ENCODE measurements at places on chromosomes 5 and 9.

DNA sequence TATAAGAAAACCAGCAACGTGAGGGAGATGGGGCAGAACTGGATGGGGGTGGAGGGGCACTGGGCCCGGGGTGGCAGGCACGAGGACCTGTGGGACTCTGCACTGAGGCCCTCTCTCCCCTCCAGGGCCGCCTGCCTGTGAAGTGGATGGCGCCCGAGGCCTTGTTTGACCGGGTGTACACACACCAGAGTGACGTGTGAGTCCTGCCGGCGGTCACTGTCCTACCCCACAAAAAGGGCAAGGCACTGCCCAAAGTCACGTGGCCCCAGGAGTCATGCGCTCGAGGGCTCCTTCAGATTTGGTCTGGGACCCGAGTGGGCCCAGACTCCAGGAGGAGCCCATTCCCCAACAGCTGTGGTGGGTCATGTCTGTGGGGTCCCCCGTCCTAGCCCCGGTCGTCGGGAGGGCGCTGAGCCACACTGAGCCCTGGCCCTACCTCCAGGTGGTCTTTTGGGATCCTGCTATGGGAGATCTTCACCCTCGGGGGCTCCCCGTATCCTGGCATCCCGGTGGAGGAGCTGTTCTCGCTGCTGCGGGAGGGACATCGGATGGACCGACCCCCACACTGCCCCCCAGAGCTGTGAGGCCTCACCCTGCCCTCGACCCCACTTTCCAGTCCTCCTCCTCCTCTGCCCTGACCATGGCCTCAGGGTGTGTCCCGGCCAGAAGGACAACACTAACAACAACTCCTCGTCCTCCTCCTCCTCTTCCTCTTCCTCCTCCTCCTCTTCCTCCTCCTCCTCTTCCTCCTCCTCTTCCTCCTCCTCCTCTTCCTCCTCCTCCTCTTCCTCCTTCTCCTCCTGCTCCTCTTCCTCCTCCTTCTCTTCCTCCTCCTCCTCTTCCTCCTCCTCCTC, 9.7 kb downstream of the FGFR4 start:
- DNase-seq, result no peak

- DNase-seq, result no peak
Measured at GRCh38 chr9:20611691-20612287, 10.5 kb downstream of the MLLT3 start.

- no peak for DNase-seq
Measured at GRCh38 chr9:93884808-93885207, 70.3 kb downstream of the BARX1 start.

GRCh38 chr5:73215891-73216610, 43.1 kb downstream of the TMEM174 start:
- DNase-seq, result peak; percentile 65

DNA sequence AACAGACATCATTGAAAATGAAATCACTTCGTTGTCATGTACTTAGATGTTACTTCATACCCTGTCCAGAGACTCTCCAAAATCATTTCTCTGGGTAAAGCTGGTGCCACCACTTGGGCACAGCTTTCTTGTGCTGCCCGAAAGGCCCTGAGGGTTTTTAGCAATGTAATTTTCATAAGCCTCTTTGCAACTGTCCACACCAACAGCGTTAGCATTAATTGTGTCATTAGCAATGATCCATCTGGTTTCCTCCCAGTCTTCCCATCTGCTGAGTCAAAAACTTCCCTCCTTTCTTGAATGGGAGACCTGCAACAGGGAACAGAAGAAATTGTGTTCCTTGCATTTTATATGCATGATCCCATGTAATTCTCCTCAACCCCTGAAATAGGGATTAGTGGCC, 8.6 kb upstream of the MSX2 start:
- DNase-seq, result no peak

DNA sequence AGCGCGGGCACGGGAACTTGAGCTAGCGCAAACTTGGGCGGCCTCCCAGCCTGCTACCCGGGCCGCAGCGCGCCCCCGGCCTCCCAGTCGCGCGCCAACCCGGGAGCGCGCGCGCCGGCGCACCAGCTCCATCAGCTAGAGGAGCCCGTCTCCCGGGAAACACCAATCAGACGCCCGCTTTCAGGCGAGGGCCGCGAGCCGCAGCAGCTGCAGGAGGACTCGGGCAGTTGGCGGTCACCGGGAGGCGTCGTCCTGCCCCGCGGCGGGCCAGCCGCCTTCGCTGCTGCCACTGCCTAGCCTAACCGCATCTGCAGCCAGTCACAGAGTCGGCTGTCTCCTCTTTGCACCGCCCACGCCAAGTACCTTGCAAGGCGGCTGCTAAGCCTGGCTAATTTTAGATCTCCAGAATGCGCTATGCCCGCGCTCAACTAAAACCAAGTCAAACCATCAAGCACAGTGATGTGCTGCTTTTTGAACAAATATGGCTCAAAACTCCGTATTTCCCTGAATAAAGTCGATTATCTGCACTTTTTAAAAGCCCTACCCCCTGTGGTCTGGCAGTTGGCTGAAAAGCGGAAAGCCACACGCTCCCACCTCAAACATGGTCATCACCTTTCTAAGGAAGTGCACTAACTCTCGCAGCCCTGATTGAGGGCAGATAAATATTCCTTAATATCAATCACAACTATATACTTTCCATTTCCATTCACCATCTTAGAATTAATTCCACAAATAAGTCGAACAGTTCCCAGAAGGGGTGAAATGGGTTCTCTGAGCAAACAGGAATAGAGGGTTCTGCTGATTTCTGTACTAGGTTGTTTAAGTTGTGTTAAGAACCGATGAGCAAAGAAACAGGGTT, 221.8 kb downstream of the MEF2C start:
- peak; percentile 60 for DNase-seq

- DNase-seq, result no peak
Measured at GRCh38 chr9:131048332-131048731, 39.4 kb downstream of the LAMC3 start.

- no peak for DNase-seq
Measured at GRCh38 chr9:115033800-115034199, 84.2 kb downstream of the TNC start.

DNA sequence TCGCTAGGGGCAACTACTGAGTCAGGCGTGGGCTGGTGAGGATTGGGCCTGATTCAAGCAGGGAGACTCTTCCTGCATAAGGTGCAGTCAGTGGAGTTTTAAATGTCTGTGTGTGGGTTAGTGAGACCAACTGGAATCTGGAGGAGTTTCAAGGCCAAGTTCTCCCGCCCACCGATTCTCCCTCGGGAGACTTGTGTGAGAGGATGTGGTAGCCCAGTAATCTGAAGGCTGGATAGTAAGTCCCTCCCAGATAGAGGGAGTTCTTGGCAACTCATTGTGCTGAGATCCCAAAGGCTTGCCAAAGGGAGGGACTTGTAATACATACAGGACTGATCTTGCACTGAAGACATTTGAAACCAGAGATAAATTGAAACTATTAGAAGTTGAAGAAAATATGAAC, 51.8 kb downstream of the WDR36 start:
- no peak for DNase-seq

- DNase-seq, result no peak
Measured at GRCh38 chr5:45264447-45264846, 431.7 kb downstream of the HCN1 start.

- no peak for DNase-seq
Measured at GRCh38 chr5:138370537-138370936, 18.1 kb downstream of the KDM3B start.

- DNase-seq, result no peak
Measured at GRCh38 chr5:176427971-176428370, 11.6 kb upstream of the CLTB start.

GRCh38 chr5:90803876-90804275, 245.3 kb downstream of the ADGRV1 start:
- no peak for DNase-seq

GRCh38 chr5:41770799-41771198, 99.4 kb downstream of the OXCT1 start:
- DNase-seq, result no peak

- no peak for DNase-seq
Measured at GRCh38 chr9:81608289-81608657, 81.1 kb downstream of the TLE1 start.

DNA sequence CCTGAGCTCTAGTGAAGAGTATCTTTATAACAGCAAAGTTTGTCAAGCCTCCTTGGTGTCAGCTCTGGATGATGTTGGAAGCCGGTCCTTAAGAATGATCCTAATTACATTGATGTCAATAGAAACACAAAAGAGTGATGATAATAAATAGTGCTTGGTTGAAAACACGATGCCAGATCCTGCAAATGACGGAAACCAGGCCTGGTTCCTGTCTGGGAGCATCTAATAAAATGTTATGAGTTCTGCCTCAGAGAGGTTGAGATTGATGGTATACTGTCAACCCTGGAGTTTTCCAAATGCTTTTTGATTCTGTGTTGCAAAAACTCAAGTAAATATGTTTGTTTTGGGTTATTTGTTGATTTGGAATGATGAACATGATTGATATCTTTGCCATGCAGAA, 23.3 kb downstream of the HMHB1 start:
- DNase-seq, result no peak

GRCh38 chr5:74430631-74431289, 209.8 kb downstream of the ENC1 start:
- DNase-seq, result no peak

DNA sequence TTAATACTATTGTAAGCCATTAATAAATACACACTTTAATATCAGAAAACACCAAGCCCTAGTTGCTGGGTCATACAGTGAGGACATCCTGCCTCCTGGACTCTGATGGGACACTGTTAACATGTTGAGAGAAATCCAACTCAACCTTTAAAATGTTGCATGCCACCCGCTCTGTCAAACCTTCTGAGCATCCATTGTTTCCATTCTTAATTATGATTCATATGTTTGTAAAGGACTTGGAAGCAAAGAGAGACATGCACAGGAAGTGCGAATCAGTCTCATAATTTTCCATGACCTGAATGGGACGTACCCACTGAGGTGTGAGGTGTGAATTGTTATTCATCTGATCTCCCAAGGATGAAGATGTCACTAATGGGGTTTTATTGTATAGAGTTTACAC, 186.4 kb downstream of the CAAP1 start:
- no peak for DNase-seq

DNA sequence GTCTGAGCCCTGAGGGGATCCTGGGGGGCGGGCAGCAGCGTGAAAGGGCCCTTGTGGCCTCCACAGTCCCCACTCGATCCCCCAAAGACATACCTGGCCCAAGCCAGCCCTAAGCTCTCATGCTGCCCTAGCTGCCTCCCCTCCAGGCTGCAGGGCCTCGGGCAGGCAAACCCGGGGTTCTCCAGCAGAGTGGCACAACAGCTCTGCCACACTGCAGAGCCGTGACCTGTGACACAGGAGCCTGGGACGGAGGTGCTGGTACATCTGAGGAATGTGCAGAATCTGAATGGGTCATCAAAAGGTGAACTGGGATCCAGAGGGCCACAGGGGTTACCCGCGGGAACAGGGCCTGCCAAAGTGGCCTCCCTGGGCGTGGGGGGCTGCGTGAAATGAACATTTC, 163.2 kb downstream of the DAB2IP start:
- DNase-seq, result no peak

DNA sequence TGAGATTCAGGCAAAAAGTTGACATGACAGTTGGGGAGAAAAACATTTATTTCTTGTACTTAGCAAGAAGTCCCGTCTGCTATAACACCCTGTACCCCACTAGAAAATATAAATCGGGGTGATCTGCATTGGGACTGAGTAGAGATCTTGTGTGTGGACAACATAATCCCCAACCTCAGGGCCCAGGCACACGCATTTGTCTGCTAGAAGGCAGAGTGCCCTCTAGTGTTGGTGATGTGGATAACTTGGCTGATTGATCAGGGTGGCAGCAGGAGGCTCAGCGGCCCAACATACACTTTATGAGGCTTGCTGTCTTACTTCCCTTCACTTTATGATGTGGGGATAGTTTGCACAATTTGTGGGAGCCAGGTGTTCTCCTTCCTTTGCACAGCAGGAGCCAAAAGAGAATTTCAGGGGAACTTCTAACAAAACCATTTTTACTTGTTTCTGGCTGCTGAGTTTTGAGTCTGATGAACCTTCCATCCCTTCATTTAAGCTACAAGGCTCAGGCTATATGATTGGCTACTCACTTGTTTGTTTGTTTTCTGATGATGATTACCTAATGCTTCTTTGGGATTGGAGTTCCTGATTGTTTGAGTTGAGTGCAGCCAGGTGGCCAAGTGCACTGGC, 263.2 kb downstream of the DMAC1 start:
- DNase-seq, result peak; percentile 66

GRCh38 chr9:84953797-84954705, 284.5 kb downstream of the NTRK2 start:
- peak; percentile 62 for DNase-seq

DNA sequence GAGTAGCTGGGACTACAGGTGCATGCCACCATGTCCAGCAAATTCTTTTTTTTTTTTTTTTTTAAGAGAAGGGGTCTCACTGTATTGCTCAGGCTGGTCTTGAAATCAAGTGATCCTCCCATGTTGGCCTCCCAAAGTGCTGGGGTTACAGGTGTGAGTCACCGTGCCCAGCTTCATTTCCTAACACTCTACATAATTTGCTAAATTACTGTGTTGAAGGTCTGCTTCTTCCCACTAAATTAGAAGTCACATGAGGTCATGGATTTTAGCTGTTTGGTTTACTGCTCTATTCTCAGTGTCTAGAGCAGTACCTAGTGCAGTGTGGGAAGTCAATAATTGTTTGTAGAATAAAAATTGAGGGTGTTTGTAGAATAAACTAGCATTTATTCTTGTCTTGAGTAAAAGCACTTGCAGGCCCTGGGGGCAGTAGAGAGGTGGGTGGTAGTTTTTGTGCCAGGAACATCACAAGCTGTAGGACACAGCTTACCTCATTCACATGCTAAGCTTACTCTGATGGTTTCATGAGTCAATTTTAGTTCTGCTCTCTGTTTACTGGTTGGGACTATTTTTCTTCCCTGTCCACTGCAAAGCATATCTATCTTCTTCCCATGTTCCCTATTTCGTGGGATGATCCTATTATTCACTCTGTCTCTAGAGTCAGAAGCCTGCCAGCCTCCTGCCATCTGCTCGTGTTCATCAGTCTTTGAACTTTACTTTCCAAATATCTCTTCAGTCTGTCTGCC, 7.0 kb downstream of the TEX48 start:
- no peak for DNase-seq

DNA sequence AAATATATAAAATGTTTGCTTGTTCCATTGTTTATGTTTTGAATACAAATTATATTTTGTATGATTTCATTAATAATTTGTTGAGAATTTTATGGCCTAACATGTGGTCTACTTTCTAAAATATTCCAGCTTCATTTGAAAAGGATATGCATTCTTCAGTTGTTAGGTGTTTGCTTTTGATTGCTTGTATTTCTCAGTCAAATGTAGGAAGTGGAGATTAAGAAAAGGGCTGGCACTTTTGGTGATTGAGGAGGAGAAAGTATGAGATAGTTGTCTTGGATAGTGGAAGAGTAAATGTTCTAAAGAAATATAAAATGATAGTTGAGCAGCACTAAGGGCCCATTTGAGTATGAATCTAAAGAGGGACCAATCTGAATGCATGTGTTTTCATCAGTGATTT, 23.1 kb downstream of the JAK2 start:
- DNase-seq, result no peak

GRCh38 chr5:35903631-35904203, 34.7 kb downstream of the CAPSL start:
- DNase-seq, result peak; percentile 63

GRCh38 chr5:56161927-56162326, 71.2 kb downstream of the ANKRD55 start:
- no peak for DNase-seq

GRCh38 chr9:6567140-6567591, 78.4 kb downstream of the GLDC start:
- no peak for DNase-seq
